ENCODE measurements at places on chromosomes 5 and 9. TPM values are rescaled to one million over a fixed set of nuclear protein-coding genes. Genes with fewer than 3 reads are reported as not detected.

GRCh38 chr5:33048315-33048714 is 337.2 kb downstream of the NPR3 start:
- DNase-seq: no peak

GRCh38 chr5:127306647-127307046 is 16.1 kb downstream of the MEGF10 start:
- no peak for DNase-seq

DNA sequence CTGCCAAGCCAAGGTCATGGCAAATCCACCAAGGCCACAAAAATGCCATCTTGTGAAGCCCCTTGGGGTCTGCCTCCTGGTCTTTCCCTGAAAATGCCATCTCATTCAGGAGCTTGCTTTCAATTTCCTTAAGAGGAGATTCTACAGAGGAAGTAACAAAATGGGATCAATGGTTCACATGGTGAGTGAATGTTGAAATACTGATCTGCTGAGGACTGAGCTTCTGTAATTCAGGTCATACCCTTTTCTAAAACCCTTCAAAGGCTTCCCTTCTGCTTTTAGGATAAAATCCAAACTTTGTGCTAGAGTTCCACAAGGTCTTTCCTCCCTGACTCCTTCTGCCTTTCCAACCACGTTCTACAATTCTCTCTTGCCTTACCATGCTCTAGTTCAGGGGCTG is 24.7 kb upstream of the NR3C1 start:
- no peak for DNase-seq

CARD6 gene
- total RNA-seq: 10.7 TPM

DNA sequence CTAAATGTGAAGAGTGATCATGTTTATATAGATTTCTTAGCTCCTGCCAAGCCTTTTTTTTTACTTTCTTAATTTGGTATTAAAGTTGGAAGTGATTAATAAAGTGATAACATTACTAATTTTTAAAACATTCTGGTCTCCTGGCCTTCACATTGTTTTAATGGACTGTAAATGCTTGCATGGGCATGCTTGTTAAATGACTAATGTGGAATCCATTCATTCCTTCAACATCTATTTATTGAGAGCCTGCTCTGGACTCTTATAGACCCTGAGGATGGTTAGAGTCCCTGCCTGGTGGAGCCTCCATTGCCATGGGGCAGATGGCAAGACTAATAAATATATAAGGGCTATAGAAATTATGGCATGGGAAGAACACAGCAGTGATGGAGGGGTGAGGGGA is 103.5 kb downstream of the NTRK2 start:
- DNase-seq: no peak

DNA sequence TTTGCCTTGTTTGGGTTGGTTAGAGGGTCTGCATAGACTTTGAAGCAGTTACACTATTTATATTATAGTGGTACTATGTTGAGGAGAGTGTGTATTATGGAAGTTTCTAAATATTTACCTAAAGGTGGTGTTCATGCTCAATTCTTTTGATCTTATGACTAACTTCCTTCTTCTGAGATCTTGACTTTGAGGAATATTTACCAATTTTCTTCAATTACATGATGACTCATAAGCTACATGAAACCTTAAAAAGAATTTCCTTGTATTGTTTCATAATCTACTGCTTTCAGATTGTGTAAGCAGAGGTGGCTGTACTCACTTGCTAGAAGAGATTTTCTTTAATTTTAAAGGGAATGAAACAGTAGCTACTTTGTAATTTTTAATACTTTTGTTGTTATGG is 276.1 kb downstream of the TAF11L14 start:
- DNase-seq: no peak

IFNA2 gene
- not detected for total RNA-seq

GABBR2 gene
- total RNA-seq: not detected

DNA sequence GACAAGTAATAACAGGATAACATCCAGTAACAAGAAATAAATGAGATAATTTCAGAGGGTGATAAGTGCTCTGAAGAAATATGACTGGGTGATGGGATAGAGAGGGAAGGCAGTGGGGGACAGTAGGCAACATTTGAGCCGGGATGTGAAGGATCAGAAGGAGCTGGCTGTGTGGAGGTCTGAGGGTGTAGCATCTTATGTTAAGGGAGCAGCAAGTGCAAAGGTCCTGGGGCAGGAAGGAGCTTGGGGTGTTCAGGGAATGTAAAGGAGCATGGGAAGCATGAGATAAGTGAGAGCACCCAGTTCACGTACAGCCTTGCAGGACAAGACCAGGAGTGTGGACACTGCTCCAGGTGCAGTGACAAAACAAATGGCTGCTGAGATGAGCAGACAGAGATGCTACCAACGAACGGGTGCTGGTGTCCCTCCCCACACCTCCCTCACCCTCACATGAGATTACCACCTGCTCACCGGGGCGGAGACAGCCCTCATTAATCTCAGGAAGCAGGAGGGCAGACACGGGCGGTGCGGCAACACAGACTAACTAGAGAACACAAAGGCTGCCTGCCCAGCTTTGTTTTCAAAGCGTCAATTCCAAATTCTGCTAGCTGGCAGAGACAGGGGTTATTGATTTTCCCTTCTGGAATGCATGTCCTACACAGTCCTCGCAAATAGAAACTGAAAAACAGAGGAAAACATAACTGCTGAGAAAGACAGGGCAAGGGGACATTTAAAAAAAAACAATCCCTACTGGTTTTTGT is 298.1 kb upstream of the PANK3 start:
- no peak for DNase-seq

DNA sequence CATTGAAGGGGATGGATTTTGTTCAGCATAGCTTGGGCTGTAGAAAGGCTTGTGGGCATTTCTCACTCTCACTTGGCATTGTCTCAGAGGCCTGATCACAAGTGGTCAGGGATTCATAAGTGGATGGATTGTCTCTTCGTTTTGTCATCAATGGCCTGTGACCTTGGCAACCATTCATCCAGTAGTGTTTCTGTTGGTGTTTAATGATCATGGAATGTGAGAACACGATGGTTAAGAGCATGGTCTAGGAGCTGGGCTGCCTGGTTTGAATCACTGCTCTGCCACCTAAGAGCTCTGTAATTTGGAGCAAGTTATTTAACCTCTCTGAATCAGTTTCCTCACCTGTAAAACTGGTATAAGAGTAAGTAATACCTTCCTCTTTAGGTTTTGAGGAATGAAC is 430.1 kb upstream of the MEF2C start:
- DNase-seq: no peak

DNA sequence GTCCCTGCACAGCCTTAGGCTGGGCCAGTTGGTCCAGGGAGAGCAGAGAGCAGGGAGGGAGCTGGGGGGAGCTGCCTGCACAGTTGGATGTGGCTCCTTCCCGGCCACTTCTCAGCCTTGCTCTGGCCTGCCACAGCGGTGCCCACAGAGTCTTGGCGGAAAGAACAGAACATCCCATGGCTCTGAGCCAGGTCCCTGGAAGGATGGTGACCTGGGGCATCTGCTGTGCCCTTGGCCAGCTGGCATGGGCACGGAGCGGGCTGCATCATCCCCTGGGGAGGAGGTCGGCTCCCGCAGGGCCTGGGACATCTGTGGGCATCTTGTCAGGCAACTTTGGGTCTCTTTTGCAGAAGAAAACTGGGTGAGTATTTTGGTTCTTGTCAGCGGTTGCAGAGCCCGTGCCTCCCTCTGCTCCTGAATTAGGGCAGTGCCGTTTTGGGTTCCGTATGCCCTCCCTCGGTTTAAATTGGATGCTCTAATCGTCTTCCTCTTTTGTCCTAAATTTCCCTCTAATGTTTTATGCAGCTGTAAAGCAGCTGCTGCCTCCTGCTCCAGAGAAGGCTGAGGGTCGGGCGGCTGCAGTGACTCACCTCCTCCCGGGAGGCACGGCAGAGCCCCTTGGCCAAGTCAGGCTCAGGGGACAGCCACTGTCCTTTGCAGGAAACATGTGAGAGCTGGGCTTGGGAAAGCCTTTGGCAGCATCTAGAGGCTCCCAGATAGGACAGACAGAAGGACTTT is 10.5 kb upstream of the NACC2 start:
- no peak for DNase-seq

IRX4 gene
- not detected for total RNA-seq

DNA sequence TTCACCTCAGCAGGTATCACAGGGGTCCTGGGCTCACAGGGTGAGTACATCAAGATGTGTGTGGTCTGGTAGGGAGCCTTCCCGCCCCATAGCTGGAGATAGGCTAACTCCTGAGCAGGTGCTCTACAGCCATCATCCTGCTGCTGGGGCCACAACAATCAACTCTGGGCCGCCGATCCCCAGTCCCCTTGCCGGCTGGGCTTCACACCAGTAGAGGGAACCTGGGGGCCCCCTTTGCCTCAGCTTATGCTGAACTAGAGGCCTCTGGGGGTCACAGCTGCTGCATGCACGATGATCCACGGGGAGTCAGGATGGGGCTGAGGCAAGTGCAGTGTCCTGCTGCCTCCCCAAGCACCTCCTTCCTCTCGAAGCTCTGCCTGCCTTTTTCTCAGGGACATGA is 46.5 kb downstream of the IRF1 start:
- no peak for DNase-seq

DNA sequence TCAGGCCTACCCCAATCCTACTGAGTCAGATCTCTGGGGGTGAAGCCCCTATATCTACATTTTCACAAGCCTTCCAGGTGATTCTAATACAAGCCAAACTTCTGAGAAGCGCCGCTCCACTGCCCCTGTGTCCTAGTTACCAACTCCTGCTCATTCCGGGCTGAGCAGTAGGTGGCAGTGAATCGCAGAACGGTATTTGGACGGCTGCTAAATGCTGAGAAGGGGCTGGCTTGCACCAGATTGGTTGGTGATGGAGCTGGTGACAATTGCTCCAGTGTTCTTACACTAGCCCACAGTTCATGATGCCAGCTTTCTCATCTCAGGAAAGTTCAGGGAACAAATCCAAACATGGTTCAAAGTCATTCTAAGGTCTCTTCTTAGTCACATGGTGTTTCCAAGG is 31.1 kb upstream of the FGF1 start:
- DNase-seq: peak; percentile 51

GRCh38 chr5:72835633-72836032 is 19.2 kb downstream of the TNPO1 start:
- no peak for DNase-seq

SNCB gene
- total RNA-seq: not detected

GABRA1 gene
- total RNA-seq: not detected

GRCh38 chr9:91307279-91307678 is 54.4 kb downstream of the AUH start:
- DNase-seq: no peak

DNA sequence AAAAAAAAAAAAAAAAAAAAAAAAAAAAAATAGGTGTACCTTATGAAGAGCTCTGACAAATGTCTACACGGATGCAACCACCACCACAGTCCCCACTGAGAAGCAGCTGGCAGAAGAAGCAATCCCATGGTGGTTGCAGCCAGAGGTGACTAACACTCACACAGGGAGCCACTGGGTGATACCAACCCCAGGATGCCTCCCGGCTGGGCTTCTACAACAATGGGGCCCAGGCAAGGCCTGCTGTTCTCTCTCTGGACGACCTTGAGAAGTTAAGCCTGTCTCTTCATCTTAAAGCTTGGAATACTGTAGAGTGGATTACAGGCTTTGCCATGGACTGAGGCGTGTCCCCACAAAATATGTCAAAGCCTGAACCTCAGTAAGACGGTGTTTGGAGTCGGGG is 104.1 kb downstream of the ROR2 start:
- no peak for DNase-seq

TSSK1B gene
- 0.90 TPM for total RNA-seq

DNA sequence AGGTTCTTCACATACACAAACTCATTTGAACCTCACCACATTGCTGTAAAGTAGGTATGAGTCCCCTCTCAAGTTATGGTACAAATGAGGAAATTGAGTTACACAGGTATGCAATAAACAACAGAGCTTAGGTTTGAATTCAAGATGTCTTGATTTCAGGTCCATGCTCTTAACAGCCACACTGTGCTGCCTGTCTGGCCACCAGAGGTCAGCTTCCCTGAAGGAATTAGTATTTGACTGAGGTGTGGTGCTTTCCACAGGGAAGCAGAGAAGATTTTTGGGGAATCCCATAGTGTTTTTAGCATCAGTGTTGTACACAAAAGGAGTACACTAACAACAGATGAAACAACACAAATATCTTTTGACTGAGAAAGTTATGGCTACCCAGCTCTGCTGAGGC is 94.4 kb upstream of the ITGA1 start:
- DNase-seq: peak; percentile 34

DNA sequence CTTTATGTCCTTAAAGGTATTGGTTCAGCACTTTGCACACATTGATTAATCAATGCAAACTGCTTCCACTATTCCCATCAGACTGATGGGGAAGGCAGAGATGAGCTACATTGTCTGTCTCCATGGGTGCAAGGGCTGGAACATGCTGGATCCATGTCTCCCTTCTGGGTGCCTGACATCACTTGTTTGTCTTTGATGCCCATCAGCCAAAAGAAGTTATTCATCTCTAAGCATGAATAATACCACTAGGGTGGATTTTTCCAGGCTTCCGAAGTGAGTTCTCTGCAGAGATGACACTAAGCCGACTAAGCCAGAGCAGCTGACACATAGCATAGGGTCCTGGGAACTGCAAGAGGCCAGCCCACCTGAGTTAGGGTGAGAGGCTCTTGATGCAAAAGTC is 8.7 kb downstream of the FGF1 start:
- no peak for DNase-seq

- DNase-seq: no peak
These were observed 40.5 kb downstream of the ITGA2 start for GRCh38 chr5:53029608-53030007.

GRCh38 chr9:12878351-12878978 is 103.6 kb downstream of the LURAP1L start:
- no peak for DNase-seq

DNA sequence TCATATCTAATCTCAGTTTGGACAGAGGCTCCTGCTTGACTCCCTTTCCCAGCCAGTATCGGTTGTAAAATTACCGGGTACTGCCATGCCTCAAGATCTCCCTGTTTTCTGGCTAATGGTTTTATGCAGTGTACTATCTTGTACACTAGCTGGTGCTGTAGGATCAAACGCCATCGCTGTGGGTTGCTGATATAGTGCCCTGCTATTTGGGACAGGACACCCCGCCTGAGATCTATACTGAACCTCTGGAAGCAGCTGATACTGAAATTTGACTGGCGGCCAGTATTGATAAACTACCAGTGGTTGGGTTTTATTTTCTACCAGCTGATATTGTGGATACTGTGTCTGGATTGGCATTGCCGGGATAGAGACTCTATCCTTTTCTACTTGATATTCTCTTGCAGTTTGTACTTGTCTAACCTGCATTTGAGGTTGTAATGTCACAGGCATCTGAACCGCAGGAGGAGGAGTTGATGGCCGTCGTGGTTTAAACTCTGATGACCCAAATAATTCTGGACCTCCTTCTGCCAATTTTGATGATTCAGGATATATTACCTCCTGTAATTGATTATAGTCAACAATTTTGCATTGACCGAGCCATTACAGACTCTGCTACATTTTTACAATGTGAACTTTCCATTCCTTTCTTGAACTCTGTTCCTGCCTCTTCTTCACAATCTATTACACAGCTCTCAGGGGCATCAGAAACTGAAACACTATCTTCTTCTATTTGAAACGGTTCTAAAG is 112.5 kb upstream of the LARP1 start:
- no peak for DNase-seq

Measured in tibial nerve (tissue), 4 donors.